Kidney epithelial cell (primary cell): ENCODE measurements at places on chromosomes 11 and 22. TPM values are rescaled to one million over a fixed set of nuclear protein-coding genes. Genes with fewer than 3 reads are reported as not detected.

The ATG2A gene
- 24.8 and 28.6 TPM in 2 replicates for total RNA-seq

The KCNE3 gene
- 0.42 and 0.55 TPM in 2 replicates for total RNA-seq

The HARBI1 gene
- total RNA-seq, result 5.8 and 8.0 TPM in 2 replicates

The REXO2 gene
- total RNA-seq, result 116 and 147 TPM in 2 replicates

The CARD16 gene
- total RNA-seq, result 3.5 TPM in 1 of 2 replicates, not detected in the other

The ANO5 gene
- 2.3 and 2.5 TPM in 2 replicates for total RNA-seq

DNA sequence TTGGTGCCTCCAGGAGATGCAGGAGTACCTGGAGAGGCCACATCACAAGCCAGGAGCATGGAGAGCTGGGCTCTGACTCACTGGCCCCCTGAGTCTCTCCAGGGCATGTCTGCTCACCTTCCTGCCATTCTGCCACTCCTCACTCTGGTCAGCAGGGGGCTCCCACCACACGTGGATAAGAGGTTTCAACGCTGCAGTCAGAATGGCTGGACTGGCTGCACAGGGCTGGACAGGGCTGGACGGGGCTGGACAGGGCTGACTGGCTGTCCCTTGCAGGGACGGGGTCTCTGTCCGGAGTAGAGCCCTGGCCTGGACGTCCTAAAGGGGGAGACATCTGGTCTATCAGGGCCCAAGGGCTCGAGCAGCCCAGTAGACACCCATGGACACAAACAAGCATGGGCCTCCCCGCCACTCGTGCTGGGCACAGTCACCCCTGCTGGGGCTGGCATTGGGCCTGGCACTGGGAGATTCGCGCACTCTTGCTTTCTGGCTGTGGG is 34.6 kb downstream of the CYTH4 start:
- DNase-seq, result peak; percentile 70

DNA sequence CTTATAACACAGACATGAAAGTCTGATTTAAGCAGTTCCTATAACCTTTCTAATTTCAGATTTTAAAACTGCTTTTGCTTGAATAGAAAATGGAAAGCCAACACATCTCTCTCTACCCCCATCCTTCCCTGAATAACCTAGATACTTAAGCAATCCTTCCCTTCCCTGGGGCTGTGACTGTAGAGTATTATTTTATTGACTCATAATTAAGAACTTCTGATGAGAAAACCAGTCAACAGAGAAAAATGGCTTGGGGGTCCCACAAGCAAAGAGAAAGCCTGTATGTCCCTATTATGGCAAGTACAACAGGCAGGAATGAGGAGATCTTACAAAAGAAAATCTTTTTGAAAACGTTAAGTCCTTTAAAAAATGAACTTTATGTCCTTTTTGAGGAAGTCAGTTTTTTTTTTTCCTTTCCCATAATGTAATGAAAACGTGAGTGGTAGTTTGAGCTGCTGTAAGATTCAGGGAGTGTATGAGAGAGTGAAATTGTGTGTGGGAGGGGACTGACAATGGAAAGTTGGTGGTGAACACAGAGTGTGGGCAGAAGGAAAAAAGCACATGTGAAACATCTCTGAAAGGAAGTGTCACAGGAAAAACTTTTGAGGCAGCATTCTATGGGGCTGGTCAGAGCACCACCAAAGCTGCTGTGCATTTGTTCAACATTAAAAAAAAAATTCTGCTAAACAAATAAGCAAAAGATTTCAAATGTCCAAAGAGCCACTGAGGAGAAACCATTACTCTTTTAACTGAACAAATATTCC is 154.6 kb downstream of the MAML2 start:
- DNase-seq, result no peak
